ENCODE measurements at places on chromosomes 2 and 18.

DNA sequence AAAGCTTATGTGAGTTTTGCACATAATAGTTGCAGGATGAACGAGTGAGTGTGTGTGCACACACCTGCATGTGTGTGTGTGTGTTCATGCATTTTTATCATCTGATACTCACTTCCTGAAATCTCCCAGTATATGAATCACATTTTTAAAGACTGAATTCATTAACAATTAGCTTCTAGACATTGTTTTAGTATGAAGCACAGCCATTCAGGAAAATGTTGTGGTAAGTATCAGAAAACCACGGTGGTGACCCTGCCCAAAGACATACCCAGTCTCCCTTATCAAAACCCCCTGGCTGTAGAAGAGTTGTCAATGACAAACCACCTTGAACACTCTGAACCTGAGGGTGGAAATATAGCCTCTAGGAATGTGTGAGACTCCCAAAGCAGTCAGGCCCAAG lies 220.8 kb downstream of the ALK start:
- no peak for DNase-seq

GRCh38 chr2:233042549-233042948 lies 10.1 kb downstream of the NEU2 start:
- no peak for DNase-seq

GRCh38 chr18:11872479-11873136 lies 21.4 kb downstream of the CHMP1B start:
- DNase-seq = no peak

DNA sequence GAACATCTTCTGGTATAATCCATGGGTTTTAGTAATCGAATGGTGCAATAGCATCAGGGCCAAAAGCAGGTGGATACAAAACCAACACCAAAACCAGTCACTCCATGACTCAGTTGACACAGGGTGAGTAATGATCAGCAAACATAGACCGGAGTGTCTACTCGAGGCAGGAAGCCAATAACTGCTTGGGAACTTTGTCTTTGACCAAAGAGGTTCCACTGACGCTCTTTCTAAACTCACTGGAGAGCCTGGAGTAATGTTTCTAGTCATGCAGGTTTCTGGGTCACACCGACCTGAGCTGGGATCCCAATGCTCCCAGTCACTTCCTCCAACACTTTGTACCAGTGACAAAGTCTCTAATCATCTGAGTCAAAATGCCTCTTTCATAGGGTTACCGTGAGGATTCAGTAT lies 30.9 kb downstream of the MREG start:
- no peak for DNase-seq

GRCh38 chr2:124683536-124684428 lies 658.7 kb downstream of the CNTNAP5 start:
- no peak for DNase-seq

- DNase-seq = no peak
Observed at GRCh38 chr2:235876099-235876679, 292.0 kb downstream of the GBX2 start.

GRCh38 chr2:224545884-224546644 lies 39.1 kb downstream of the CUL3 start:
- no peak for DNase-seq

- DNase-seq = no peak
Observed at GRCh38 chr2:236606023-236606422, 36.4 kb downstream of the ACKR3 start.

DNA sequence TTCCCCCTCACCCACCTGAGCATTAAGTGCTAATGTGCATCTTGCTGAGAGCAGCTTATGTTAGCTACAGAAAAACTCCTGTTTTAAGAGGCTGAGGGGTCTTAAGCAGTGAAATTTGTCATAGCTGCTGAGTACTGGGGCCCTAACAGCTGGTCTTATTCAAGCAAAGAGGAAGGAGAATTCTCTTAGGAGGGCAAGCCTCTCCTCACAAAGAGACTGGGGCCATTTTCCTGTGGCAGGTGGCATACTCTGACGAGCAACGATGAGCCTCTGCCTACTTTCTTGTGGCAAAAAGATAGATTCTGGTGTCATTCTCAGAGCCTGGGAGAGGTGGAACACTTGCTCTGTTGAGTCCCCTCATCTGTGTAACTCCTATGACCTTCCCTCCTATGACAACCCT lies 53.2 kb downstream of the SPRED2 start:
- DNase-seq = no peak

DNA sequence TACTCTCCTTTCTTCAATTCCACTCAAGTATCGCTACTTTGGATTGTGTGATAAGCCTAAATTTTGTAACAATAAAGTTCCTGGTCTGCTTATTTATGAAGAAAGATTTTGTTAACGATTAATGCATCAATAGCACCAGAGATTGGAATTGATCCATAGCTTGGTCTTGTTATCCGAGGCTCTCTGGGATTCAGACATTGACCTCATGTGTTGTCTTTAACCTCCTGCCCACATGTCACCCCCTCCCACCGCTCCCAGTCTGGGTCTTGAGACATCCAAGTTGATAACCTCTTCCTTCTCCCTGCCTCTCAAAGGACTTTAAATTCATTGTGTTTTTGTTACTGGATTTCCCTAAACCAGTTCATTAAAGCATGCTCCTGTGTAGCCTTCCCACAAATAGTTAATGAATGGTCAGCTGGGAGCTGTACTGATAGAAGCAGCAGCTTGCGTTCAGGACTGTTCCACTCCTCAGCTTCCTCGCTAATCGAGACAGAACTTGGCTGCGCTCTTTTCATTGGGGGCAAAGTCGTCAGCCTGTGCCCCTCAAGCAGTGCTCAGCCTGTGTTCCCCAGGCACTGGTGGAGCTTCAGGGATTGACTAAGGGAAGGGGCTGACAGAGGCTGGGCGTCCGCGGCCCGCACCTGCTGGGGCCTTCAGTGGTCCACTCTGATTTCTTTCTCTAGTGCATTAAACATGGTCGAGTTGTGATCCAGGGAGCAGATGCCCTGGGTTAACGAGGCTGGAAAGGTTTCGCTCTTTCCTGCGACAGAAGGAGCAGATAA lies 18.9 kb downstream of the ASB1 start:
- DNase-seq = no peak

GRCh38 chr2:42493468-42494354 lies at the start of gene KCNG3:
Gene KCNG3 (minus strand): TSS chr2:42493982. CDS start chr2:42493501, 481 bp downstream.
- peak; percentile 28 for DNase-seq

DNA sequence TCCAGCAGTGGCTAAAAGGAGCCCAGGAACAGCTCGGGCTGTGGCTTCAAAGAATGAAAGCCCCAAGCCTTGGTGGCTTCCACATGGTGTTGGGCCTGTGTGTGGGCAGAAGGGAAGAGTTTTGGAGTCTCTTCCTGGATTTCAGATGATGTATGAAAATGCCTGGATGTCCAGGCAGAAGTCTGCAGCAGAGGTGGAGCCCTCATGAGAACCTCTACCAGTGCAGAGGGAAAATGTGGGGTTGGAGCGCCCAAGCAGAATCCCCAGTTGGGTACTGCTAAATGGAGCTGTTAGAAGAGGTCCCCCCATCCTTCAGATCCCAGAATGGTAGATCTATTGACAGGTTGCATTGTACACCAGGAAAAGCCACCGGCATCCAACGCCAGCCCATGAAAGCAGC lies 412.1 kb downstream of the TDRD15 start:
- DNase-seq = no peak

GRCh38 chr2:78845664-78846185 lies 179.8 kb upstream of the REG3G start:
- DNase-seq = no peak

DNA sequence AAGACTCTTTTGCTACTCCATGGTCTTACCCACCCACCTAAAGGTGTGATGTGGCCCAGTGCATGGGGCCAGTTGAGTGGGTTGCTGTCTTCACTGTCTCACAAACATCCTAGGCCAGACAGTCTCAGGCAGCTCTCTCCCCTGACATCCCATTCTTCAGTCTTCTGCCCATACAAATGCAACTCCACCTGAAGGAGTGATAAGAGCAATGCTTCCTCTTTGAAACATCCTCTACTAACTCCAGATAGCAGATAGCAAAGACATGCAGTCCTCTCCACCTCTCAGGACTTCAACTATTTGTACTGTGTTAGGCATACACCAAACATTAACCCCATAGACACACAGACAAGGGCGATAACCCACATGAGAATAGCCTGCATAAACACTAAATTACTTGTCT lies 71.3 kb downstream of the MTHFD2 start:
- DNase-seq = no peak

GRCh38 chr2:26576565-26577441 lies 64.4 kb downstream of the CIB4 start:
- DNase-seq = no peak

DNA sequence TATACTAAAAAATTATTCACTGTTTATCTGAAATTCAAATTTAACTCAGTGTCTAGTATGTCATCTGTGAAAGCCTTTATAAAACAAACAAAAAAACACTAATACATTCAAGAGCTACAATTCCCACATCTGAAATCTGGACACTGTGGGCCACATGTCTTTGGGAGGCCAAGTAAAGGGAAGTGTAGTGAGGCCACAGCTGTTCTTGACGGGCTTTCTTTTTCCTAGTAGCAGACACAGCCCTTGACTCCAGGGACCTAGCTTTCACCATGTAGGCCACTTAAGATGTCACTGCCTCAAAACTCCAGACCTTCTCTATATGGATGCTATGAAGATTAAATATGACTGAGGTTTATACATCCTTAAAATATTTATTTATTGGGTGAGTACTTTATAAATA lies 91.1 kb downstream of the RBMS1 start:
- no peak for DNase-seq

DNA sequence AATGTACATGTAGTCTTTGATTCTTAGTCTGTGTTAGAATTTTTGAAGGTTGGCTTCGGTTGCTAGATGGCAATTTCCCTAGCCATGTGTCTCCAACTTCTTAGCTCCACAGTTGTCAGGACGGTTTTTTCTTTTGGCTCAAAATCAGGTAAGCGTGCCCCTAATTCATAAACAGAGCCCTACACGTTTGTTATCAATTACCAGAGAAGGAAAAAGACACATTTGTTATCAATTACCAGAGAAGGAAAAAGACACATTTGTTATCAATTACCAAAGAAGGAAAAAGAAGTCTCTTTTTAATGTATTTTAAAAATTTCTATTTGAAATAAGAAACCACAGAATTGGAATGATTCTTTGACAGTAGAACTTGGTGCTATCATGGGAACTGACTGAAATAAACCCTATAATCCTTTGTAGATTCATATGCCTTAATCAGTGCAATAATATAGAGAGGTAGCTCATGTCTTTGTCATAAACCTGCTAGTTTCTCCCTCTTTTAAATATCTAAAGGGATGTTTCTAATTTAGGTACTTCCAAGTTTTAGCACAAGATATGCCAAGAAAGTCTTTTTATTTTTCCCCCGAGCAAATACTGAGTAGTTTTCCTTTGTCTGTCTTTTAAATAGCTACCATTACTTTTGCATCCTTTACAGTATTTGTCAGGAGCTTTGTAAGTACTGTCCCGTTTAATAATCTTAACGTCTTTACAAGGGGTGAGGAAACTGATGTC lies 35.9 kb downstream of the CAMKMT start:
- DNase-seq = no peak

- no peak for DNase-seq
Observed at GRCh38 chr18:80229363-80229762, 18.0 kb downstream of the PARD6G start.

GRCh38 chr2:119771331-119771730 lies 11.6 kb downstream of the PTPN4 start:
- no peak for DNase-seq

- no peak for DNase-seq
Observed at GRCh38 chr2:36455788-36456187, 100.2 kb downstream of the CRIM1 start.
